NCI-H2171 treated with DMSO at 0.1 percent for 48 hours (cell line): ENCODE measurements at places on chromosomes 1 and 21.

GRCh38 chr1:15640667-15641066, 23.4 kb downstream of the DDI2 start:
- no peak for DNase-seq

DNA sequence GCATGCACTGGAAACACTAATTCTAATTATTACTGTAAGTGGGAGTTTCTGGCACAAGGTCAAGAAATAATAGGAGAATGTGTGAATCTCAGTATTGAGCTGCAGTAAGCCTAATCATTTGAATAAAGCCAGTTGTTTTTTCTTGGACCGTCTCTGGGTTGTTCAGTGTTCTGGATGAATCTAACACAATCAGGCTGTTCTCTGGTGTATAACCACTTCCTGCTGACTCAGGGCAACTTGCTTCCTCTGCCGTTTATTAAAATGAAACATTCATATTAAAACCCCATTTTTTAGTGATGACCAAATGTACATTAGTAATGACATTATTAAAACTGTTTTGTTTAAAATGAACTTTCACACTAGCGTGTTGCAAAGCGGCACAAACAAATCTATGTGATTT, 273.1 kb upstream of the SNX7 start:
- no peak for DNase-seq

GRCh38 chr1:2091611-2092604, 41.7 kb downstream of the PRKCZ start:
- DNase-seq: no peak

DNA sequence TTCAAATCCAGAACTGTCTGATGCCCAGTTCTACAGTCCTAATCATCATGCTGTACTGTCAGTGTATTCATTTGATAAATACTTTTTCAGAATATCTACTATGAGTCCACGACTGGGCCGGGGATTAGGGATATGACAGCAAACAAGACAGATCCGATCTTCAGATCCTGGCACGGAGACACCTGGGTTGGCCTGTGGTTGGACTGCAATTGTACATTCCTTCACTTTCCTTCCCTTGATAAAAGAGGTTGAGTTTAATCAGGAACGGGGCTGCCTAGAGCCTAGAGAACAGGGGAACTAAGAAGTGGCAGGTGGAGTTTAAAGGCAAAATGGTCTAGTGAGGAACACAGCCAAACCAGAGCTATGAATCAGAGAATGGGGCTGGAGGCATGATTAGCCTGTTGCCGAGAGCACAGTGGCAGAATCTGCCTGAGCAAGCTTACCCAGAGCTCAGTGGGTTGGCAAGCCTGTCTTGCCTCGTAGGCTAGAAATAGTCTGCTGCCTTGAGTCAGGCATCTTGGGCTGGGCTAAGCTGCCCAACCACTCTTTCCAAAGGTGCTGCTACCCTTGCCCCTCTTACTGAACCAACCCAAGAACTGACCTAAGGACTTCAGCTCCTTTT, 38.1 kb upstream of the PTCH2 start:
- DNase-seq: no peak

- no peak for DNase-seq
Observed at GRCh38 chr21:19239696-19240095, 836.1 kb upstream of the TMPRSS15 start.

- DNase-seq: no peak
Observed at GRCh38 chr1:9603766-9604753, 15.3 kb downstream of the TMEM201 start.

- no peak for DNase-seq
Observed at GRCh38 chr1:228180271-228180958, 14.8 kb downstream of the IBA57 start.

DNA sequence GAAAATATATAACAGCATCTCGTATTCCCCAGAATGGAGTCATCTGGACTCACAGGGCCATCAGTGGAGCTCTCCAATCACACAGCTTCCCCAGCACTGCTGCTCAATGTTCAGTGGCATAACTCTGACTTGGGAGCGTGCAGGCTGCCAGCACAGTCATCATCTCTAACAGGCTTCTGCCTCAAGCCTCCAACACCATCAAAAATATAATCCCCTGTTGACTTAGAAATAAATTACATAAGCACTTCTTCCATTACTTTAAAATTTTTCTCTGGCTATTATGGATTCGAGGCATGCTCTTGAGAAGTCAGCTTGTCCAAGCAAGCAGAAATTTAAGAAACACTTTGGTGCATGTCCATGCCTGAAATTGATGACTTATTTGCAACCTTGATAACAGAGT, 6.2 kb downstream of the DUSP23 start:
- DNase-seq: no peak

- DNase-seq: no peak
Observed at GRCh38 chr1:30450148-30450817, 273.1 kb downstream of the MATN1 start.
